Stimulated activated CD8-positive, alpha-beta memory T cell treated with anti-CD3 and anti-CD28 coated beads, Interleukin-15, amount 100 ng/mL, for 48 hours (primary cell): ENCODE measurements at places on chromosomes 13 and 19.
A peak's percentile ranks its signal among the peaks of the same experiment; 100 is the strongest.

GRCh38 chr19:29273000-29273640 is 60.2 kb upstream of the UQCRFS1 start:
- no peak for DNase-seq

- DNase-seq: no peak
Measured at GRCh38 chr13:90510319-90510718, 837.2 kb upstream of the MIR17HG start.

DNA sequence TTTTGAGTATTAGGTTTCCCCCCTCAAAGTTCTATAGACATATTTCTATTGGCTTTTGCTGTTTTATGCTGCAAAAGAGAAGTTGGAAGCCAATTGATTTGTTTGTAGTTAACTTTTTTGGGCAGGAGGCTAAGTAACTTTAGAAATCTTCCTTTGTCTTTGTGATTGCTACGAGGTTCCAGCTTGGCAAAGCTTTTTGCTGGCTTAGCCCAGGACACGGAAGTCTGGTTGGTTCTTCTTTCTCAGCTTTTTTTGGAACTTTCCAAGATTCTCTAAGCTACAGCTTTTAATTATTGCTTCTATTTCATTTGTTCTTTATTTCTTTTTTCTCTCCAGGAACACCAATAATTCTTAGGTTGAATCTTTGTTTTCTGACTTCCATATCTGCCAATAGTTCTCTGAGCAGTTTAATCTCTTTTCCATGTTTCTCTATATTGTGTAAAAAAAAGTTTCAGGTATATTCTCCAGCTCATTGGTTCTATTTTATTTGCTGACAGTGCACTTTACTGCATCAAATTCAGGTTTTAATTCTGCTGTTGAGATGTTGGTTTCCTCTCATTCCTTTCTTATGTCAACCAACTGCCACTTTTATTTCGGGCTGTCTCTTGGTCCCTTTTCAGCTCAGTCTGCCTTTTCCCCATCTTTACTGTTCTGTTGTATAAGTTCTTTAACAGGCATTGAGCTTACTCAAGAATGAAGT is 27.8 kb downstream of the MBNL2 start:
- no peak for DNase-seq

DNA sequence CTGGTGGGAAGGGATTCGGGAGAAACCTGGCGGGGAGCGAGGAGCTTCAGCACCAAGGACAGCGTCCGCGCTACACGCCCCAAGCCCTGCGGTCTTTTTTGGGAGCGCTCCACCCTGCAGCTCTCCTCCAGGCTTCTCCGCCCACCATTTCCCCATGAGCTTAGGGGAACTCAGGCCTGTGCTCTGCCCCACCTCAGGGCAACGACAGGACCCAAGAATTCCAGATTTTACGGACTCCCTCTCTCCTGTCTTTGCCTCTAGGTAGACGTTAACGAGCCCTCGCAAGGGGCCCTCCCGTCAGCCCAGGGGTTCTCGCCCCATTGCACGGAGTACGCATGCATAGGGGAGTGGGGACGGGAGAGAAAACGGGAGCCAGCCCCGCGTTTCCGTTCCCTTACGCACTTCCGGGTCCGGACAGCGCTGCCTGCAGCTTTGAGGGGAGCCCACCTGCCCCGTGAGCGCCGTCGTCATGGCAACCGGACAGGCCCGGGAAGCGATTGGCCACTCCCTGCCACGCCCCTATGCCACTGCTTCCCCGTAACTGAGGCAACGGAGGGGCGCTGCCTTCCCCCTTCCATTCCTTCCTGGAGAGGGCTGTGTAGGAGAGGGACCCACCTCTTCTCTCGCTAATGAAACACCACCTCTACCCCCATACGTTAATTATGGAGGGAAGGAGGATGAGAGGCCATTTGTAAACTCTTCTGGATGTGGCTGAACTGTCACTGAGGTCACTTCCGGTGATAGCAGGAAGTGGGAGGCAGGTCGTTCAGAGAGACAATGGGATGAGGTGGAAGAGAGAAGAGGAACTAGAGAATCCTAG is 20.8 kb downstream of the NOVA2 start:
- DNase-seq: no peak

DNA sequence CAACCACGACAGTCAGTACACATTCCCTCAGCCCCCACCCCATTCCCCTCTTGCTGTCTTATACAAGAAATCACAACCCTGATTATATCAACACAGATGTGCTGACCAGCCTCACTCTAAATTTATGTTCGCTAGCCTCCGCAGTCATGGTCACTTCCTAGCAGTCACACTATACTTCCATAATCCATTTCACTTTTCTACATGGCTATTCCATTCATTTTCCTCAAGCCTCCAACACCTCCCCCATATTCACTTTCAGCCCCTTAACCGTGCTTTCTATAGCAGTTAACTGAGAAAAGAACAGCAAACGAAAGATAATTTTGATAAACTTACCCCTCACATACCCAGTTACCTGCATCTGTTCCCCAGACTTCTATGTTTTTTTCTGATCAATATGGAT is 8.4 kb downstream of the LSM14A start:
- DNase-seq: no peak

- DNase-seq: no peak
Measured at GRCh38 chr13:73168226-73168952, 109.6 kb downstream of the KLF5 start.

- DNase-seq: no peak
Measured at GRCh38 chr13:52961256-52961910, 67.2 kb upstream of the OLFM4 start.

DNA sequence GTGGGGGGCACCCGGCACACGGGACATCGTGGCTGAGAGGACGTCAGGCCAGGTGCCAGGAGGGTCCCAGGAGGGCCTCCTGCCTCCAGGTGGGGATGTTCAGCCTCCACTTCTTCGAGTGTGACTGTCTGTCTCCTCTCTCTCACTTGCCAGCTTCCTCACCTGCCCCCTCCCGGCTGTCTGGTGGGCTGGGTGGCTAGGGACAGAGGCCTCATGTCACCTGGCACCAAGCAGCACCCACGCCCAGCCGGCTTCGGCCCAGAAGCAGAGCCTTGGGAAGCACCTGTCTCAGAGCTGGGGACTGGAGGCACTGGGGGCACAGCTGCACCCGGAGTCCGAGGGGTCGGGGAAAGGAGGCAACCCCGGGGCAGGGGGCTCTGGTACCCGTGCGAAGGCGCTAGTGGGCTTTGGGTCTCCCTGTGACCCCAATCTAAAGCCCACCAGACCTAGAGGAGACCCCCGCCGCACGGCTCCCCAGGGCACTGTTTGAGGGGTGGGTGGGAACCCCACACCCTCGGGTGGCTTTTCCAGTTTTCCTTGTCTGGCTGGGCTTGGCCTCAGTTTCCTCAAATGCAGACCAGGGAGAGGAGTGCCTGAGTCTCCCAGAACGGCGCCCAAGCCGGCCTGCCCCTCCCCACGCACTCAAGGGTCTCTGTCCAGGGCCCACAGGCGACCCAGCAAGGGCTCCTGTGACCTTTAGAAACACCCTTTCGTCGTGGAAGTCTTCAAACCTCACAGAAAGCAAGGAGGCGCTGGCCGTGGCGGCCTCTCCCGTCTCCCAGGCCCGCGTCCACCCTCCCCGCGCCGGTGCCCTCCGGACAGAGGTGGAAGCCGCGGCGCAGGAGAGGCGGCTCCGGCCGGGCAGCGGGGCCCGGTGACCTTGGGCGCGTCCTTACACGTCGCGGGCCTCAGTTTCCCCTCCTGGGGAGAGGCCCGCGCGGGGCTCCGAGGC is 664 bp upstream of the HCN2 start:
- no peak for DNase-seq

GRCh38 chr19:58304748-58305064 is 471 bp upstream of the ERVK3-1 start:
- DNase-seq: no peak

DNA sequence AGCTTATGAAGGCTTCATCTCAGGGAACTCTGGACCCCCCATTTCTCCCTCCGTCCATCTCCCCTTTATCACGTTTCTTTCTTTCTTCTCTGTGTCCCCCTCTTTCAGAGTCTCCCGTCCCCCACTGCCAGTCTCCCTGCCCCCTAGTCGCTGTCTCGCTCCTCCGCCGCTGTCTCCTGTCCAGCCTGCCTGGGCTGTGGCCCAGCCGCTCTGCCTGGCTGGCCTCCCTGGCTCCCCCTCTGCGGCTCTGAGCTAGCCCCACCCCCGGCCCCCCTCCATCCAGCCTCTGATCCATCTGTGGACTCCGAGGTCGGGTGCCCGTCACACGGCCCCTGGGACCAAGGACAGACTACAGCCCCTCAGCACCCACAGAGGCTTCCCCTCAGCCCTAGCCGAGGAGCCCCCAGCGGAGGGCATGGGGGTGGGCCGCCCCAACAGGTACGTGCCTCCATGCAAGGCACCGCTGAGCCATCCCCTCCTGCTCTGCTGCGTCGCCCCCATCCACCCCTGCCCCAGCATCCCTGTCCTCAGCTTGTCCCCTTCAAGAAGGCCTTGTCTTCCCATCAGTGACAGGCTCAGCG is 1.1 kb upstream of the KCNJ14 start:
- no peak for DNase-seq

DNA sequence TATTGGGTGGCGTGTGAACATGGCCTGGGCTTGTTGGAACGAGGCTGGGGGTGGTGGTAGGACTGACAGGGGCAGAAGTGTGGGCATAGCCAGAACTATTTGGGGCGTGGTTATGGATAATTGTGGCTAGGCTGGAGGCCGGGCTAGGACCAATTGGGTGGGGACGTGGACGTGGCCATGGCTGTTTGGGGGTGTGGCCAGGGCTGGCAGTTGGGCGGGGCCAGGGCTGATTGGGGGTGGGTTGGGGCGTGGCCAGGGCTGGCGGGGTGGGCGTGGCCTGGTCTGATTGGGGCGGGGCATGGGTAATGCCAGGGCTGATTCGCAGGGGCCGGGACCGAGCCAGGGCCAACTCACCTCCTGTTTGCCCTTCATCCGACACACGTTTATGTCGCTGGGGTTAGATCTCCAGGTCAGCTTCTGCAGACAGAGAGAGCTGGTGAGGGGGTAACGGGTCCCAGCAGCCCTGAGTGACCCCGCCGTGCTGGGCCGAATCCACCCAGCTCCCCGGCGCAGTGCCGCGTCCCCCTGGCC is 2.8 kb downstream of the SEMA6B start:
- DNase-seq: no peak

DNA sequence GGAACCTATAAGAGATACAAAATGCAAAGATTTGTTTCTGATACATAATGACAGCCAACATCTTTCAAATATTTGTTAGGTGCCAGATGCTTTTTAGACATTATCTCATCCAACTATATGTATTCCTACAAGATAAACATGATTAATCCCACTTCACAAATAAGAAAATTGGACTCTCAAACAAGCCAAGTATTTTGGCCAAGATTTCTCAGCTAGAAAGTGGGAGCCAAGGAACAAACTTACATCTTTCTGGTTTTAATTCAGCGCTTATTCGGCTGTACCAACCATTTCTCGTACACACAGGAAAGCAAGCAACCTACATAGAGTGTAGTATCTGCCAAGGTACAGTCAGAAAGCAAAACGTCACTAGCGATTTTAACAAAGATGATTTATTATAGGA is 85.7 kb upstream of the SERP2 start:
- DNase-seq: no peak

GRCh38 chr13:51222037-51222685 is at the start of gene FAM124A:
TSS of gene FAM124A (plus strand) at chr13:51222398. CDS start at chr13:51222502, 104 bp downstream.
- DNase-seq: peak; percentile 36

- DNase-seq: no peak
Measured at GRCh38 chr13:96672016-96672415, 322.3 kb downstream of the OXGR1 start.

- no peak for DNase-seq
Measured at GRCh38 chr19:31648347-31648746, 299.1 kb upstream of the TSHZ3 start.

- DNase-seq: no peak
Measured at GRCh38 chr19:55339889-55340783, 460 bp downstream of the KMT5C start.

DNA sequence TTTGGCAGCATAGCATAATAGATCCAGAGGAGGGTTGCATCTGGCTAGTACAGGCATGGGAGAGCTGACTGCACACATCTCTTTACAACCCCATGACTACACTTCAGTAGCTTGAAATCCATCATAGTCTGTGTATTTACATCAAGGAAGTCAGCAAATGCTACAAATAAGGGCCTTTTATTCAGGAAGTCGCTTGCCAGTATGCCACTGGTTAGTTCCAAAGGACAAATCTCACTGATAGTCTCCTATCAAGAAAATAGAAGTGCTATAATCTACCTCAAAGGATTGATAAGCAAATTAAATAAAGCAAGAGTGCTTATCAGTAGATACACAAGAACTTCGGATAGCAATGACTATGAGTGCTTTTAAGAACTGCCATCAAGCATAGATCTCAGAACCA is 112.7 kb downstream of the KLF12 start:
- DNase-seq: no peak

- no peak for DNase-seq
Measured at GRCh38 chr19:43634872-43635560, 4.6 kb downstream of the CADM4 start.
